Activated CD4-positive, alpha-beta memory T cell treated with anti-CD3 and anti-CD28 coated beads for 36 hours (primary cell): ENCODE measurements at places on chromosomes 3 and 15. TPM values are rescaled to one million over a fixed set of nuclear protein-coding genes. Genes with fewer than 3 reads are reported as not detected.

Gene ARPP19
- total RNA-seq = 183 TPM

Gene TM4SF18
- total RNA-seq = not detected

Gene VILL
- total RNA-seq = 9.9 TPM

Gene GOLGA8S
- total RNA-seq = not detected

Gene ST8SIA2
- not detected for total RNA-seq

Gene DPPA2
- total RNA-seq = not detected

Gene C3orf85
- total RNA-seq = not detected

Gene CILP
- total RNA-seq = 0.05 TPM

Gene CCR3
- total RNA-seq = not detected

Gene GOLGA8F
- not detected for total RNA-seq

Gene TMEM266
- 0.14 TPM for total RNA-seq

Gene PGBD4
- 2.3 TPM for total RNA-seq

Gene DPH6
- total RNA-seq = 15.9 TPM

Gene GABRB3
- 0.12 TPM for total RNA-seq

Gene RPL14
- total RNA-seq = 2,949 TPM

Gene ACKR4
- total RNA-seq = not detected

Gene ROBO1
- not detected for total RNA-seq

Gene NAALADL2
- not detected for total RNA-seq

Gene SNRPA1
- 167 TPM for total RNA-seq

Gene RAB11A
- total RNA-seq = 181 TPM

Gene MESP2
- total RNA-seq = not detected

Gene ZNF502
- total RNA-seq = 0.77 TPM

Gene CD276
- 4.9 TPM for total RNA-seq

Gene ECE2
- total RNA-seq = not detected
